Stimulated activated CD4-positive, alpha-beta T cell treated with anti-CD3 and anti-CD28 coated beads, Interleukin-12 subunit alpha, Interleukin-12 subunit beta, amount 100 ng/mL, for 4 hours (primary cell): ENCODE measurements at places on chromosomes 12 and 14.

- no peak for DNase-seq
Measured at GRCh38 chr14:78673845-78674244, 503.7 kb downstream of the NRXN3 start.

DNA sequence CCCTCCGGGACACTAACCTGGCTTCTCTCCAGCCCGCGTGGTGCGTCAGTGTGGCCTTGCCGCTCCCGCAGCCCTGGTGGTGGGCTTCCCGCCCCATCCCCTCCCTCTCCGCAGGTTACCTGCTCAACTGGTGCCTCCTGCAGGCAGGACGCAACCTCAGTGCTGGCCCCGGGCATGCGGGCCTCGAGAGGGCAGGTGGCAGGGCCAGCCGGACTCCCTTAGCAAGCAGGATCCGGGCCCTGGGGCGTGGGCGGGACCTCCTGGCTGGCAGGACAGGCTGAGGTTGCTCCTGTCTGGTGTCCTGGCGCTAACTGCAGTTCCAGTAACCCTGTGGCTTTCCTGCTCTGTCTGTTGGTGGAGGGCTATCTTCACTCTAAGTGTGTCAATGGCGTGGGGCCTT is 8.6 kb upstream of the ADSS1 start:
- DNase-seq, result no peak

- DNase-seq, result no peak
Measured at GRCh38 chr12:72272091-72272661, at the start of gene TRHDE. Gene TRHDE (plus strand): TSS chr12:72272370. CDS start chr12:72272644, 274 bp downstream.

- no peak for DNase-seq
Measured at GRCh38 chr14:75064205-75064567, 362 bp upstream of the ACYP1 start.

- no peak for DNase-seq
Measured at GRCh38 chr12:128549601-128550218, 274.0 kb downstream of the SLC15A4 start.
